ENCODE measurements at places on chromosomes 6 and 20. TPM values are rescaled to one million over a fixed set of nuclear protein-coding genes. Genes with fewer than 3 reads are reported as not detected.

DNA sequence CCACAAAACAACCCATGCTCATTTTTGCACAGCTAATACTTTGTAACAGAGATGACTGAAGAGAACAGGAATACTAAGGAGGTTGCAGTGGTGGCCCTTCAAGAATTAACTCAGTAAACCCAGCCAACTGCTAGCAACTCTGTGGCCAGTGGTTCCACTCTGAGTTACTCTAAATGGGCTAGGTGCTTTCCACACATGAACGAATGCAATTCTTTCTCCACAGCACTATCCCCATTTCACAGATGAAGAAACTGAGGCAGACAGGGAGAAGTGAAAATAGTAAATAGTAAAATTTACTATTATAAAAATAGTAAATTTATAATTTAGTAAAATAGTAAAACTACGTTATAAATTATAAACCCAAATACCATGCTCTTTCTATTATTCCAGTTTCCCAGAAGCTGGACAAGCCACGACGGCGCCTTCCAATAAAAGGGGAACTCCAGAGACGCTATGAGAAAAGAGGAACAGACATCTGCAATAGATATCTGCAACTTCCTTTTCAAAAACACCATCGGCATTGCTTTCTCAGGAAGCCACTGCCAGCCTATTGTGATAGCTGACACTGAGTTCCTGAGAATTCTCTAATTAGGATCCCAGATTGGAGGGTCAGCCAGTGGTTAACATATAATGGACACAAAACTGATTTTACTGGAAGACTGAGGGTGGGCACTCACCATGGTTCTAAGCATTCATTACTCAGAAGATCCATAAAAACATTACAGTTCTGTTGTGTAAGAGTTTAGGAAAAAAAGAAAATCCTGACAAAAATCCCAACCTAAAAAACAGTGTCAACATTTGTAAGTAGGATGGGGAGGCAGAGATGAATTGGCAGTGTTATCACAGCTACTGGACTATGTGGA lies 16.2 kb downstream of the FKBP1A start:
- no peak for DNase-seq

- no peak for DNase-seq
These were observed 6.5 kb upstream of the RAET1G start for GRCh38 chr6:149929422-149929821.

- DNase-seq, result peak; percentile 15
These were observed 333.3 kb upstream of the ZFP64 start for GRCh38 chr20:52524861-52525260.

DNA sequence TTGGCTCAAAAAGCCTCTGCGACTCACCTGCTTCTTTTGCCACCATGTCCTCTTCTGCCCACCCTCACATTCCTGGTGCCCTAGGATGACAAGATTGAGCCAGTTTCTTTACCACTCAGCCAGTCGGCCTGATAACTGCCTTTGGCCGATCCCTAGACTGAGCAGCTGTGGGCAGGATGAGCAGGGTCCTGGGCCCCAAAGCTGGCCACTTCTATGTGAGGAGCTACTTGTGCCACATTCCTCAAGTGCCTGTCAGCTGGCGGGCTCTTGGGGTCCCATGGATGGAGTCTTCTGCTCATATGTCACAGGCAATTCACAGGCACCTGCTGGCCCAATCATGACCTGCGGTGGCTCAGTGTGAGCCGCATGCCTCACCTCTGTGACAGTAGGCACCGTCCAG lies 16.5 kb downstream of the DYNLRB1 start:
- no peak for DNase-seq

GTSF1L gene
- not detected for total RNA-seq

- DNase-seq, result no peak
These were observed 87.4 kb upstream of the KCNK16 start for GRCh38 chr6:39409889-39410288.

CDH26 gene
- 0.29 TPM for total RNA-seq

- DNase-seq, result no peak
These were observed 6.4 kb downstream of the TIAM2 start for GRCh38 chr6:155001482-155001881.

PRND gene
- not detected for total RNA-seq

ZSCAN23 gene
- 0.87 TPM for total RNA-seq

- no peak for DNase-seq
These were observed 15.4 kb downstream of the RIN2 start for GRCh38 chr20:19773471-19773870.

DNA sequence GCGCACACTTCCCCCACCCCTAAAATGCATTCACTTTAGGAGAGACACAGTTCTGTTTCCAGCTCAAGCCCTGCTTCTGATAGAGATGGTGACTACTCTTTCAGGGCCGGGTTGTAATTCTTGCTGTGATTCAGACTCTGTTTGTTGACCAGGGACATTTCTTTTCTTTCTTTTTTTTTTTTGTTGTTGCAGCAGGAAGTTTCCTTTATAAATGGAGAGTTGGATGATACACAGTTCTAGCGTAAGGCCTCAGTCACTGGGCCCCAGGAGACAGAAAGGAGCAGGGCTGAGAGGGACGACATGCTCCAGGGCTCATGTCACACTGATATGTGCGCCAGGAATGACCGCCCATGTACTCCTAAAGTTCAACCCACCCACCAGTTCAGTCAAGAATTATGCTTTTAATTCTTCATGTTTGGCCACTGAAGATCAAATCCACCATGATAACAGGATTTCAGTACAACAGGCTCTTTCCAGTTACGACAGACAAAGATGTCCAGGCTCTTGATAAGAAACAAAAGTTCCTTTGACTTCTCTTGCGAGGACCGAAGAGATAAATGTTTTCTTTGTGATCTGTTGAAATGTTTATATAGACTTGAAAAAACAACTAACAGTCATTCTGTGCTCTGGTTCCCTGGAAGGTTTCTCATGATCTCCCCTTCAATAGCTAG lies 142.5 kb downstream of the CD164 start:
- no peak for DNase-seq

GRCh38 chr20:40675599-40676221 lies 13.3 kb downstream of the MAFB start:
- no peak for DNase-seq

- DNase-seq, result no peak
These were observed 9.3 kb upstream of the ID1 start for GRCh38 chr20:31595654-31596411.

- no peak for DNase-seq
These were observed 1.2 kb downstream of the CDH4 start for GRCh38 chr20:61253264-61253639.

ARFGEF3 gene
- 9.5 TPM for total RNA-seq

- no peak for DNase-seq
These were observed 111.4 kb downstream of the QKI start for GRCh38 chr6:163525926-163526325.

- no peak for DNase-seq
These were observed 38.8 kb downstream of the BMP2 start for GRCh38 chr20:6806275-6806674.

DNA sequence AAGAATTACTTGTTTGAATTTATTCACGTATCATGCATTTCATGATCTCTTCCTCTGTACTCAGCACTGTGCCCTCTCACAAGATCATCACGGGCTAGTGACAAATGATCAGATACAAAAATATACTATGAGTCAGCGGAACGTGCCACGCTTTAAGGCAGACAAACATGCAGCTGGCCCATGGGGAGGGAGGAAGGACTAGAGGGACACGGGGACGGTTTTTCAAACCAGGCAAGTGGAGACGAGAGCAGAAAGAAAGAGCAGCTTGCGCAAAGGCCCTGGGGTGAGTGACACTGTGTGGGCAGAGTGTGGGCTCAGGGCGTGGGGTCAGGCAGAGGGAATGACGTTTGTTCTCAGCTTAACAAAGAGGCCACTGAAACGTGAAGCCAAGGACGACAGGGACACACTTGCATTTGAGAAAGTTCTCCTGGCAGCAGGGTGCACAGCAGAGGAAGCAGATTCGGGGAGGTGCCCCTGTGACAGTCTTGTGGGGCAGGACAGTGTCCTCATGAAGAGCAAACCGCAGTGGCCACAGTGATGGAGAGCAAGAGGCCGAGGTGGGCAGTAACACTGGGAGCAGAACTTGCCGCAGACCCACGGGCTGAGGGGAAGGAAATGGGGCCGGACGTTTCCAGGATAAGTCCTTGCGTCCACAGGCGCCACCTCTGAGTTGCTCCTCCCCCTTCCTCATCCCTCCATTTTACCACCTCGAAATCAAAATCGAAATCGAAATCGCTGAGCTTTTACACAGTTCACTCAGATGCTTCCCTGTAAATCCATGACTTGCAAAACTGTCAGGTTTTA lies 6.9 kb upstream of the RPS6KA2 start:
- DNase-seq, result no peak

DNA sequence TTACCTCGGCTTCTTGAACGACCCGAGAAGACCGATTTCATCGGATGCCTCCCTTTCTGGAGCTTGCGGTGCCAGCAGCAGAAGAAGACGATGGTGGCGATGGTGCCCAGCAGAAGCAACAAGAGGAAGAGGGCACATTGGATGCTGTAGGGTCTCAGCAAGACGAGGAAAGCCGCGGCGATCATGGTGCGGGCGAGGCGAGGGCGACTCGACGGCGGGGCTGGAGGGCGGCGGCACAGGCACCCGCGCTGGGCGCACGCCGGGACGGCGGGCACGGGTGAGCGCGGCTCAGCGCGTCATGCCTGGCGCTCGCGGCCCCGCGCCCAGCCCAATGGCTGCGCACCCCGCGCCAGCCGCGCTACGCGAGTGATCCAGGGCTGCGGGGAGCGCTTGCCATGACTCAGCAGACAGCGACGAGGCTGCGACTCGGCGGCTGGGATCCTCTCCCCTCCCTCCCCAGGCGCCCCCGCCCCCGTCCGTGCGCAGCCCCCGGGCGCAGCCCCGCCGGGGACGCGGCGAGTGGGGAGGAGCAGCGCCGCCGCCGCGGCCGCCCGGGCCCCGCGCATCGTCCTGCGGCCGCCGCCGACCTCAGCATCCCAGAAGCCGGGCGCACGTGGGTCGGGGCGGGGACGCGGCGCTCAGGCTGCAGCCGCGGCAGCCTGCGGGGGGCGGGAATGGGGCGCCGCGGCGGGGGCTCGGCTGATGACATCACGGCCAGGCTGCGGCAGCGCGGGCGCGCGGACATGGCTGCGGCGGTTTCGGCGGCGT lies at the start of gene BEND6:
Gene BEND6 (plus strand): TSS at position 705 of the 768 bp plus-strand sequence. CDS start 26,704 bp downstream, outside the sequence.
- DNase-seq, result no peak

DNA sequence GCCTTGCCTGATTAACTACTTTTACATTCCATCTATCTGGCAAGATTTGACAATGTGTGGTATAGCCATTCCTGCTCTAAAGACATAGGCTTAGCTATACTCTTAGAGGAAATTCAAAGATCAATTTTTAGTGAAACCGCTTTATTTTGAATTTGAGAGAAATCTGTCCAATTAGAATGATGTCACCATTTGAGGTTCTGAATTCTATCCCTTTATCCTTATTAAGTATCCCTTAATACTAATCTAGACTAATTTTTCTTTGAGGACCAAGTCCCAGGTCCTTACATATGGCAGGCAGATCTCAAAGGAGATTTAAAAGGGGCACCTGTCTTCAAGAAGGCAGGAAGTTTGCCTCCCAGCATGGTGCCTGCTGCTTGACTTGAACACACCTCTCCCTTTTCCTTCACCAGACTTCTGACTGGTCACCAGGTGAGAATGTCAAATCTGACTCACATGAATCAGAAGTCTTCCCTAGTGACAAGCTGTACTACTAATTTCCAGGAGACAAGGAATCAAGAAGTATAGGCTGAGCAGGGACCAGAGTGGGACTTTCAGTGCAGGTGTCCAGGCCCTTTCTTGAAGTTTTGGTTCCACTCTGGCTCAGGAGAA lies 15.0 kb upstream of the MRAP2 start:
- no peak for DNase-seq

DNA sequence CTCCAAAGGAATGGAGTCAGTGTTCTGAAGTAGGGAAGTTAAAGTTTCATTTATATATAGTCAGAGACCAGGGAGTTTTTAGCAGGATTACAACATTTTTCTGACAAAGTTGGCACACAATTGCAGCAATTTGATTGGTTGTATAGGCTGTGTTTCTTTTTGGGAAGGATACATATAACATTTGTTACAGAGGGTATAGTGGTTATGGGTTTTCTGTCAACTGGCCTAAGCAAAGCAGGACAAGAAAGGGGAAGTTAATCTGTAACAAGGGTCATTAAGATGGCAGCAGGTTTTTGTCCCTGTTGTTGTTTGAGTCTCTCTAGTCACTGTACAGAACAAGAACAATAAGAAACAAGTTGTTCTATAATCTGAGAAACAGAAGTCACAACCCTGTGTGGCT lies 41.4 kb downstream of the TPD52L1 start:
- DNase-seq, result no peak

DNA sequence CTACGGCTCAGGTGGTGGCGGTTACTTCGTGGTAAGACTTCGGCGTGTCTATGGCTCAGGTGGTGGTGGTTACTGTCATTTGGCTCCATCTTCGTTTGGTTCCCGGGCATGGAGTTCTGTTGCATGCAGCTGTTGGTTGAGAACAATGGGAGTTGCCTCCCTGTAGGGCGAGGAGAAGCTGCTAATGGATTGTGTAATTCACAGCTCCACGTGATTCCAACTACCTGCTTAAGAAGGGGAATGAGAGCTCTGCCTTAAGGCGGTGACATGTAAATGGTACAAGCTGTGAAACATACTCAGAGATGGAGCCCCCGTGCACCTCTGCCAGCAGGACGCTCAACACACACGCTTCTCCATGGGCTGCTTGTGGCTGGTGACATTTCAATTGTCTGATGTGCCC lies 12.4 kb upstream of the DACT2 start:
- DNase-seq, result no peak

DNA sequence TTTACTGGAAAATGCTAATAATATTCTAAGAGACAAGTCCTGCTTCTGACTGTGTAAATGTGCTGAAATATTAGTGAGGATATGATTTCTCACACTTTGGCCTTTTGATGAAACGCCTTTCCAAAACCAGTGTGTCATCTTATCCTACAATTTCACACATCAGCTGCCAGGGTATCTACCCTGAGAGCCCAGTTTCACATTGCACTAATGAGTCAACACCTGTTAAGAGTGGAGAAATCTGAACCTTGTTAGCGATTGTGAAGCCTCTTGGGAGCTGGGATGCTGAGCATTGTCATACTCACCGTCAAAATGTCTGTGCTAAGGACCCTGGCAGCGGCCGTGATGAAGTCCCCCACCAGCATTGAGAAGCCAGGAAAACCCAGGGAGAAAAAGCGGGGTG lies 166.0 kb downstream of the RALGAPA2 start:
- no peak for DNase-seq

SRSF6 gene
- 73.2 TPM for total RNA-seq

Data from epithelial cell of proximal tubule (primary cell).